Astrocyte (in vitro differentiated cells and primary cell): ENCODE measurements at places on chromosomes 3 and 15. TPM values are rescaled to one million over a fixed set of nuclear protein-coding genes. Genes with fewer than 3 reads are reported as not detected.

HIGD2B gene
- not detected in 2 replicates for total RNA-seq

CCR3 gene
- not detected in 2 replicates for total RNA-seq

DNAH12 gene
- 0.23 and 0.36 TPM in 2 replicates for total RNA-seq

IL5RA gene
- total RNA-seq = not detected in 2 replicates

TLR9 gene
- total RNA-seq = 0.25 and 0.36 TPM in 2 replicates

ARHGAP31 gene
- 48.1 and 58.8 TPM in 2 replicates for total RNA-seq

STIMATE gene
- total RNA-seq = 12.1 and 14.7 TPM in 2 replicates

NTRK3 gene
- 12.9 and 14.5 TPM in 2 replicates for total RNA-seq

KLHL40 gene
- total RNA-seq = not detected in 2 replicates

CEMIP gene
- 3.6 and 5.5 TPM in 2 replicates for total RNA-seq

TMEM202 gene
- total RNA-seq = not detected in 2 replicates

ADAMTS9 gene
- total RNA-seq = 7.5 and 8.3 TPM in 2 replicates

EIF2A gene
- total RNA-seq = 64.2 and 69.9 TPM in 2 replicates

SLC51A gene
- not detected in 2 replicates for total RNA-seq

CP gene
- total RNA-seq = 0.48 TPM in 1 of 2 replicates, not detected in the other

OR5H6 gene
- total RNA-seq = not detected in 2 replicates

SCG5 gene
- total RNA-seq = 12.1 and 14.7 TPM in 2 replicates

CLDN1 gene
- 34.1 and 35.6 TPM in 2 replicates for total RNA-seq

PROK2 gene
- total RNA-seq = not detected in 2 replicates

GOLGA8S gene
- total RNA-seq = 0.14 and 0.26 TPM in 2 replicates

CCR9 gene
- not detected in 2 replicates for total RNA-seq

PLA1A gene
- total RNA-seq = 0.91 and 2.0 TPM in 2 replicates

MNS1 gene
- total RNA-seq = 0.86 and 1.6 TPM in 2 replicates

CTXND1 gene
- not detected in 2 replicates for total RNA-seq

MTHFS gene
- 20.0 TPM in 2 replicates for total RNA-seq

VIPR1 gene
- total RNA-seq = 0.68 TPM in 1 of 2 replicates, not detected in the other

KNSTRN gene
- 32.9 and 37.8 TPM in 2 replicates for total RNA-seq

HDAC11 gene
- total RNA-seq = 8.6 and 9.5 TPM in 2 replicates

APEH gene
- total RNA-seq = 80.8 and 91.2 TPM in 2 replicates

ZNF717 gene
- 2.4 and 2.7 TPM in 2 replicates for total RNA-seq

RBP2 gene
- not detected in 2 replicates for total RNA-seq

ITPKA gene
- 1.0 and 1.2 TPM in 2 replicates for total RNA-seq

NR2E3 gene
- total RNA-seq = not detected in 2 replicates

APBA2 gene
- 12.7 and 15.2 TPM in 2 replicates for total RNA-seq

ITIH1 gene
- total RNA-seq = not detected in 2 replicates

WHAMM gene
- 8.3 and 9.4 TPM in 2 replicates for total RNA-seq

CCDC39 gene
- total RNA-seq = not detected in 2 replicates

SNTN gene
- total RNA-seq = not detected in 2 replicates

CCDC32 gene
- total RNA-seq = 24.3 and 31.4 TPM in 2 replicates

PHLDB2 gene
- total RNA-seq = 170 and 171 TPM in 2 replicates

FBXO40 gene
- not detected in 2 replicates for total RNA-seq

GOLGA8G gene
- total RNA-seq = 0.31 TPM in 1 of 2 replicates, not detected in the other

PRICKLE2 gene
- total RNA-seq = 84.4 and 101 TPM in 2 replicates

CLSTN2 gene
- 80.9 and 85.0 TPM in 2 replicates for total RNA-seq

ACKR2 gene
- 1.7 and 2.1 TPM in 2 replicates for total RNA-seq

HYKK gene
- total RNA-seq = 1.3 and 1.4 TPM in 2 replicates

MRPS25 gene
- total RNA-seq = 32.9 and 38.9 TPM in 2 replicates

RLBP1 gene
- total RNA-seq = not detected in 2 replicates

ATR gene
- 22.3 and 26.9 TPM in 2 replicates for total RNA-seq

HCLS1 gene
- total RNA-seq = 1.0 and 1.6 TPM in 2 replicates
